Astrocyte (in vitro differentiated cells and primary cell): ENCODE measurements at places on chromosomes 12 and 14. TPM values are rescaled to one million over a fixed set of nuclear protein-coding genes. Genes with fewer than 3 reads are reported as not detected.
A peak's percentile ranks its signal among the peaks of the same experiment; 100 is the strongest.

- H3K4me3 ChIP-seq, result no peak overlapping the region
- no peaks in the 10 kb centered on the region for H3K27me3 ChIP-seq
- no peaks in the 10 kb centered on the region for H3K36me3 ChIP-seq
- peaks cover 18% of the 10 kb centered on the region for H3K4me1 ChIP-seq
- peak; percentile 62 for DNase-seq
Observed at GRCh38 chr12:122850695-122851350, 15.6 kb downstream of the HIP1R start.

GRCh38 chr12:131892711-131893604 lies 1.5 kb upstream of the ULK1 start:
- peaks cover 17% of the 10 kb centered on the region for H3K4me1 ChIP-seq
- H3K27ac ChIP-seq, result no peak overlapping the region
- no peak for DNase-seq

GRCh38 chr14:74459289-74459946 lies 33.4 kb upstream of the SYNDIG1L start:
- H3K4me3 ChIP-seq, result no peak overlapping the region
- H3K27me3 ChIP-seq, result peaks cover 8% of the 10 kb centered on the region
- no peaks in the 10 kb centered on the region for H3K4me1 ChIP-seq

DNA sequence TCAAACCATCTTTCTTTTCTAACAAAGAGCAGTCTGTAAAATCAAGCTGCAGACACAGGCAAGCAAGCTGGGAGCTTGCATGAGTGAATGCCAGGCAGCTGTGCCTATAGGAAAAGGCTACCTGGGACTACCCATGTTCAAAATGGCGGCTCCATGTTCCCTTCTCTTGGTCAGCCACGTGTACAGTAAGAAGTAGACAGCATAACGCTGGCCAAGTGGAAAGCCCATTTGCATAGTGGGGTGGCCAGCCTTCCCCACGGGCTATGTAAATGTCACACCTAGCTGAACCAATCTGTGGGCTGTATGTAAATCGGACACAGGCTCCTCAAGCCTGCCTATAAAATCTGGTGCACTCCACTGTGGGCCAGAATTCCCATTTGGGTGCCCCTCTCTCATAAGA lies 117.1 kb downstream of the SYT10 start:
- H3K36me3 ChIP-seq, result no peaks in the 10 kb centered on the region
- H3K4me3 ChIP-seq, result no peak overlapping the region
- no peaks in the 10 kb centered on the region for H3K4me1 ChIP-seq
- H3K27me3 ChIP-seq, result no peaks in the 10 kb centered on the region

GRCh38 chr12:107779077-107779831 lies 4.8 kb downstream of the ASCL4 start:
- DNase-seq, result no peak
- no peaks in the 10 kb centered on the region for H3K4me1 ChIP-seq
- H3K27me3 ChIP-seq, result peaks cover 28% of the 10 kb centered on the region

GRCh38 chr12:130686511-130686991 lies 29.5 kb downstream of the RIMBP2 start:
- no peaks in the 10 kb centered on the region for H3K4me1 ChIP-seq
- no peak overlapping the region for H3K4me3 ChIP-seq
- no peaks in the 10 kb centered on the region for H3K36me3 ChIP-seq
- H3K27ac ChIP-seq, result no peak overlapping the region
- no peak for DNase-seq
- no peaks in the 10 kb centered on the region for H3K27me3 ChIP-seq

- no peak for DNase-seq
- no peaks in the 10 kb centered on the region for H3K27me3 ChIP-seq
Observed at GRCh38 chr12:82745063-82745674, 58.5 kb downstream of the TMTC2 start.

DNA sequence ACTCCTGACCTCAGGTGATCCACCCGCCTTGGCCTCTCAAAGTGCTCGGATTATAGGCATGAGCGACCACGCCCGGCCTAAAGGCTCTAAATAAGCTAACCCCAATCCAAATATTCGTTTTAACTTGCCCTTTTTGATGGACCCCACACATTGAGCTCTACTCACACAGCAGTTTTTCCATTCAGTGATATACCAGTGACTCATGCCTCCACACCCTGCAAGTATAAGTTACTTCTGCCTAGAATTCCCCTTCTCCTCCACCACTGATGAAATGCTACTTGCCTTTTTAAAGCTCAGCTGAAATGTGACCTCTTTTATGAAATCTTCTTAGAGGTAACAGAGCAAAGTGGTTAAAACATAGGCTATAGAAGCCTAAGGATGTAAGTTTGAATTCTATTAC lies 68.8 kb downstream of the EXOC5 start:
- H3K4me1 ChIP-seq, result peaks cover 4% of the 10 kb centered on the region
- H3K27ac ChIP-seq, result no peak overlapping the region
- H3K4me3 ChIP-seq, result no peak overlapping the region
- no peaks in the 10 kb centered on the region for H3K36me3 ChIP-seq
- H3K27me3 ChIP-seq, result no peaks in the 10 kb centered on the region

DNA sequence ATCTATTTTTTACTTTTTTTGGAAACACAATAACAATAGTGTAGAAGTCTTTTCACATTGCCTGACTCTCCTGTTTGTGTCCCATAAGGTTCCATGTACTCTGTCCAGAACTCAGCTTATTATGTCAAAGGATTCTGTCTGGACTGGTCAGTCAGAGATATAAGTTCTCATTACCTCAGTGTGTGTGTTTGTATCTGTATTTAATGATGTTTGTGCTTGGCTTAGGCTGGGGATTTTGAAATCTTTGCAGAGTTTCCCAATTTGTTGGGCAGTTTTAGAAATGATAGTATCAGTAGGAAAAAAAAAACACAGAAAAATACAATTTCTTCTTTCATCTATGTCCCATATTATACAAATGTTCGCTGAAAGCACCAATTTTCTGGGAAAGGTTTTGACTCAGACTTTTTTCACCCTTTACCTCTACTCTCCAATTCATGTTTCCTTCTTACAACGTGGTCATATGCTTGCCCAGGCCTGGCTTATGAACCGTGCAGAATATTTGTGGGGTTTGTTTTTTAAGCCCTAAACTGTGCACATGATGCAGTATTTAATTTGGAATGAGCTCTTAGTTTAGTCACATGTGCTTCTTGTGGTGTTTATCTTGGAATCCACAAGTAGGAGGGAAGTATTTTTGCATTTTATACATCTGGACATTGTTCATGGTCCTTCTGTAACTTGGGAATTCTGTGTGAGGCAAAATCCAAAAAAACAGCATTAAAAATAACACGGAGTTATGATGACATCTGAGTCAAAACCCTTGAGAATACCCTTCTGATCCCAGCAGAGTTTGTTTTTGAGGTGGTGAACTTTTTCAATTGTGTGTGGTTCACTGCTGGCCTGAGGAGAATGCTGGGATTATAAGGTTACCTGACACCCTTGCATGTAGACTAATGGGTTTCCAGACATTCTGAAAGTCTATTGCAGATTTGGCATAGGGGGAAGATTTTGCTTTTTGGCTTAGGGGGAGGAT lies 121.2 kb downstream of the RAD51B start:
- no peak overlapping the region for H3K4me3 ChIP-seq
- H3K4me1 ChIP-seq, result peaks cover 20% of the 10 kb centered on the region
- no peak overlapping the region for H3K27ac ChIP-seq

GRCh38 chr12:12719496-12719895 lies 2.3 kb downstream of the CDKN1B start:
- no peaks in the 10 kb centered on the region for H3K27me3 ChIP-seq
- no peak for DNase-seq

MAP3K9 gene
- total RNA-seq, result 10.7 and 13.0 TPM in 2 replicates

DNA sequence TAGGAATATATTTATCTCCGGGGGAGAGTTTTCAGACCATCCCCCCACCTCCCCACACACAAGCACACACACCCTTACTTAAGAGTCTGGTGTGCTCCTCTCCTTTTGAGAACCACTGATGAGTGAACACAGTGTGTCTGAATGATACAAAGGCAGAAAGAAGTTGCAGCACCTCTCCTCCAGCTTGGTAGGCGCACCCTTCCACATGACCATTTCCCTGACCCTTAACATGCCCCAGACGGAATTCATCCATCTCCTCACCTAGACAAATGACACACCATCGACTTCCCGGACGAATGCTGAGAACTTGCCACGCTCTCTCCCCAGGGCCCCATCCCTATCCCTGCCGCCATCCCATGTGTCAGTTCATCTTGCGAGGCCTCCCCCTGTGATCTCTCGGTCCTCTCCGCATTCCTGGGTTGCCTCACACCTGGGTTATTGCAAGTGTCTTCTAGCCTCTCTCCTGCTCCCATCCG lies 3.9 kb downstream of the TNFRSF1A start:
- DNase-seq, result peak; percentile 61
- peak overlapping the region; percentile 98 for H3K27ac ChIP-seq
- peaks cover 79% of the 10 kb centered on the region for H3K4me1 ChIP-seq
- peaks cover 11% of the 10 kb centered on the region for H3K36me3 ChIP-seq

C12orf54 gene
- total RNA-seq, result 1.2 and 1.8 TPM in 2 replicates

- no peaks in the 10 kb centered on the region for H3K4me1 ChIP-seq
- H3K27me3 ChIP-seq, result peaks cover 6% of the 10 kb centered on the region
- no peak overlapping the region for H3K4me3 ChIP-seq
- no peak for DNase-seq
- no peaks in the 10 kb centered on the region for H3K36me3 ChIP-seq
Observed at GRCh38 chr14:101331141-101331525, 230.2 kb upstream of the DIO3 start.

- no peak for DNase-seq
- no peak overlapping the region for H3K27ac ChIP-seq
- H3K4me3 ChIP-seq, result no peak overlapping the region
- no peaks in the 10 kb centered on the region for H3K36me3 ChIP-seq
- no peaks in the 10 kb centered on the region for H3K27me3 ChIP-seq
- peaks cover 2% of the 10 kb centered on the region for H3K4me1 ChIP-seq
Observed at GRCh38 chr12:19121449-19122018, 8.0 kb upstream of the PLEKHA5 start.

DNA sequence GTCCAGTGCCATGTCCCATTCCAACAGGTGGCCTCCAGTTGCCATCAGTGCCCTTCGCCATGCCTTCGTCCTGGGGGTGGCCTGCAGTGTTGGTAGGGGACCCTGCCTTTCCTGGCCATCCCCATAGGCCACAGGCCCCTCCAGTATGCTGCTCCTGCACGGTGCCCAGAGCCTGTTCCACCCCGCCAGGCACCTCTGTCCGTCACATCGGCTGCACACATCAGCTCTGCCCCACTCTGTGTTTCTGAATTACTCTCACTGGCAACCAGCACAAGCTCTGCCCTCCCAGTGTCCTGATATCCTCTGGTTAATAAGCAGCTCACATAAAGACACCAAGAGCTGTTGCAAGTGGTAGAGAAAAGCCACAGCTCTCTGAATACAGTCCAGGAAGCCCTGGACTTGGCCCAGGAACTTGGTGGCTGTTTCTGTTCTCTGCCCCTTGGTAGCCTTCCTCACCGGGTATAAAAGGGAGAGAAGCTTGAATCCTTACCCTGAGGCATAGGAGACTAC lies 31.3 kb upstream of the ATP2A2 start:
- H3K4me3 ChIP-seq, result no peak overlapping the region
- no peak for DNase-seq
- H3K36me3 ChIP-seq, result no peaks in the 10 kb centered on the region
- H3K4me1 ChIP-seq, result peaks cover 4% of the 10 kb centered on the region
- no peak overlapping the region for H3K27ac ChIP-seq

DNA sequence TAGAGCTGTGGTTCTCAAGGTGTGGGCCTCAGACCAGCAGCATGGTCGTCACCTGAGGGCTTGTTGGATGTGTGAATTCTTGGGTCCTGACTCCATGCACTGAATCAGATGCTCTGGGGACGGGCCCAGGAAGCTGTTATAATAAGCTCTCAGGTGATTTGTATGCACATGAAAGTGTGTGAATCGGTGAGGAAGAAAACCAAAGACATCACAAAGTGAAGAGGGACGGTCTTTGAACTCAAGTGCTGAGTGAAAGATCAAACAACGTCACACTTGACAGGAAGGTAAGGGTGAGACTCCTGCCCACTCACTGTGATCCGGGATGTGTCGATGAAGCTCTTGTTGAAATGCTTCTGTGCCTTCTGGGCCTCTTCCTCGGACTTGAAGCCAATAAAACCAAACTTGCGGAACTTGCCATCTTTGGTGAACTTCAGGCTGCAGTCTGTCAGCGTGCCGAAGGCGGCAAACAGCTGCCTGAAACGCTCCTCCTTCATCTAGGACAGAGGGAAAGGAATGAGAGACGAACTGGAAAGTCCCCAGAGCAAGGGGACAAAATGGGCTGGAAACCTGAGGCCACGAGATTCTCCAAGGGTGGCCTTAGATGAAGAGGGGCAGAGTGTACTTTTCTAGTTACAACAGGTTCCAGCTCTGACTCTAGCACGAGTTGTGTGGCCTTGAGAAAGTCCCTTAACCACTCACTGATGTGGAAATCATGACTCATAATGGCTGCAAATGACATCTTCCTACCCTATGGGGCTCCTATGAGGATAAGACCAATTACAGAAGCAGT lies 4.0 kb downstream of the RBM19 start:
- peaks cover 6% of the 10 kb centered on the region for H3K4me1 ChIP-seq
- no peak overlapping the region for H3K4me3 ChIP-seq
- H3K36me3 ChIP-seq, result peaks cover 21% of the 10 kb centered on the region

EML1 gene
- 17.1 and 23.5 TPM in 2 replicates for total RNA-seq

LMO3 gene
- 0.98 and 0.99 TPM in 2 replicates for total RNA-seq

DNA sequence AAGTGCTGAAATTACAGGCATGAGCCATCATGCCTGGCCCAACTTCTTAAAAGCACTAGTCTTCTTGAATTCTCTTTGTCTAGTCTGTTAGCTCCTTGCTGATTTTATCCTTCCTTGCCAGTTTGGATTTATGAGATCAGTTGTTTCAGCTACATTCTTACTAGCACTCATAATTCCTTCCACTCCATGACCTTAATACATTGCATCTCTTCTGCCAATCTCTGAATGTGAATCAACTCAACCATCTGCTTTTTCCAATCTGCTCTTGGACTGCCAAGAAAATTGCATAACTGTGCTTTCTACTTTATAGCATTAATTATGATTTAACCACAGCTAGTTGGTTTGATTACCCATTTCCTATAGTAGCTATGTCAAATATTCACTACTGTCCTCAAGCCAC lies 14.9 kb upstream of the HEATR5A start:
- no peak overlapping the region for H3K27ac ChIP-seq
- no peaks in the 10 kb centered on the region for H3K36me3 ChIP-seq
- H3K4me3 ChIP-seq, result no peak overlapping the region
- peak; percentile 87 for DNase-seq
- peaks cover 3% of the 10 kb centered on the region for H3K4me1 ChIP-seq

DNA sequence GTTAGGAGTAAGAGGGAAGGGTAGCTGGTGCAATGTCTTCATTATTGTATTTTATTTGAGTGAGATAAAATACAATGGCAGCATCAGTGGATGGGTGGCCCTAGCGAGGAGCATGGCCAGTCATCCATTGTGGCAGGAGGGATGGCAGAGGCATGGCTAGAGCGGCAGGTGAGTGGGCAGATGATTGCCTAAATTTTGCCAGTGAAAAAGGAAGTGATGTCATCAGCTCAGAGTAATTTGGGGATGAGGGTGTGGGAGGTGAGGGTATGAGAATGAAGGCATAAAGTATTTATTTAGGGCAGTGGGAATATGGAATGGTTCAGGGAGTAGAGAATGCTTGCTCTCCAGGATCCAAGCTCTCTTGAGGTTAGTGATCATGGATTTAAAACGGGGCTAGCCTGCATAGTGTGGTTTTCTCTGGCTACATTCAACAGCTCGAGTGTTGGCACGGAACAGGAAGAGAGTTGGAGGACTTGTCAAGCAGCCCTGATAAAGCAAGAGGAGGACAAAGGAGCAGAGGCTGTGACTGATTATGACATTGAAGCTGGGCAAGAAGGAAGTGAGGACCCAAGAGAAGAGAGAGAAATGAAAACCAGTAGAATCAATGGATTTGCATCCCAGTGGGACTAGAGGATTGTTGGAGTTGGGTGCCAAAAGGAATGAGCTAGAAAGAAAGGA lies 18.7 kb upstream of the SERPINA6 start:
- H3K27ac ChIP-seq, result peak overlapping the region; percentile 59
- peak overlapping the region; percentile 14 for H3K4me3 ChIP-seq
- no peaks in the 10 kb centered on the region for H3K27me3 ChIP-seq
- no peaks in the 10 kb centered on the region for H3K36me3 ChIP-seq
- DNase-seq, result peak; percentile 72

TAC3 gene
- 1.3 and 2.5 TPM in 2 replicates for total RNA-seq
